NCI-H345 (cell line): ENCODE measurements at places on chromosomes 5 and 9.

GRCh38 chr9:92133949-92134604 lies 18.9 kb upstream of the SPTLC1 start:
- DNase-seq = peak; percentile 65

GRCh38 chr5:165574100-165574499 lies 2068.7 kb downstream of the MAT2B start:
- no peak for DNase-seq

DNA sequence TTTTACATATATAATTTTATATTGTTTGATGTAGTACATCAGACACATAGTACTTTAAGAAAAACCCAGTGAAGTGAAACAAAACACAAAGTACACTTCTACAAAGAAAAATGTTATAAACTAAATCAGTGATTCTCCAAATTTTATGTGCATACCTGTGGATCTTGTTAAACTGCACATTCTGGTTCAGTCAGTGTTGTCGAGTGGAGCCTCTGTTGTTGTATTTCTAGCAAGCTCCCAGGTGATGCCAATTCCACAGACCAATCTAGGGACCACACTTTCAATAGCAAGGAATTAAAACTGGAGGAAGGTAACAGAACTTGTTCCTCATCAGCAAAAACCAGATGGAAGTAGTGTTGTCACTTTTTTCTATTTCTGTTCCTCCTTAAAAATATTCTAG lies 183.8 kb upstream of the CD180 start:
- DNase-seq = no peak

- no peak for DNase-seq
Observed at GRCh38 chr5:88944751-88945531, 62.0 kb upstream of the MEF2C start.

DNA sequence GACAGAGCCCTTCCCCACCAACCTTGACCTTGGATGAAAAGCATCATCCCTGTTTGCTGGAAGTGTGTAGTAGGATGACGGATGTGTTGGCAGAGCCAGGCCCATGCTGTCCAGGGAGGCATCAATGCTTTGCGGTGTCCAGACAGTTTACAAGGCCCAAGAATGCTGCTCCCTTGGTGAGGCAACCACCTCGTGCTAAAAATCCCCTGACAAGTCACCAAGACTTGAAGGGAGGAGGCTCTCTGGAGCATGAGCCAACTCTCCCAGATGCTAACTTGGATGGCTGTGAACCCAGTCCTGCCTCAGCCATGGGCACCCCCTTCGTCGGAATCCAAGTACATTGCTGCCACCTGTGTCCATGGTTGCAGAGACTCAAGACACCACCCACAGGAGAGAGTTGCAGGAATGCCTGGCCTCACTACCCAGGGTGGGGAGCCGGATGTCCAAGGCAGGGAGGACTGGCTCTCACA lies 9.5 kb upstream of the NKD2 start:
- no peak for DNase-seq

GRCh38 chr5:38892363-38892762 lies 46.6 kb downstream of the OSMR start:
- no peak for DNase-seq

DNA sequence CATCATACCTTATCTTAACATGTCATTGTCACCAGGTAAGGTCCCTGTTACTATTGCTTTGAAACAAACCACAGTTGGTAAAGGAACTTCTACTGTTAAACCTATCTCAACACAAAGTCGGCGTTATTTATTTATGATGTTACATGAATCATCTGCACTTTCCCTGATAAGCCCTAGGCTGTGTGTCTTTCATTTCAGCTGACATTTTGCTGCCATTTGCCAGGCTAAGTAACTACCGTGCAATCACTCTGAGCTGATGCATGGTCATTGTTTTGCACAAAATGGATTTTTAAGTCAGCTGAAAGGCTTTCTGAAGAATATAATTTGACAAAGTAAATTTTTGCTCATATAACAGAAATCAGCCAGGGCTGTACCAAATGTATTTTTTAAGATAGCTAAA lies 546.5 kb downstream of the ZNF608 start:
- no peak for DNase-seq

GRCh38 chr5:173868096-173868880 lies 19.9 kb upstream of the CPEB4 start:
- no peak for DNase-seq

- no peak for DNase-seq
Observed at GRCh38 chr5:137731176-137731575, 4.7 kb downstream of the KLHL3 start.

DNA sequence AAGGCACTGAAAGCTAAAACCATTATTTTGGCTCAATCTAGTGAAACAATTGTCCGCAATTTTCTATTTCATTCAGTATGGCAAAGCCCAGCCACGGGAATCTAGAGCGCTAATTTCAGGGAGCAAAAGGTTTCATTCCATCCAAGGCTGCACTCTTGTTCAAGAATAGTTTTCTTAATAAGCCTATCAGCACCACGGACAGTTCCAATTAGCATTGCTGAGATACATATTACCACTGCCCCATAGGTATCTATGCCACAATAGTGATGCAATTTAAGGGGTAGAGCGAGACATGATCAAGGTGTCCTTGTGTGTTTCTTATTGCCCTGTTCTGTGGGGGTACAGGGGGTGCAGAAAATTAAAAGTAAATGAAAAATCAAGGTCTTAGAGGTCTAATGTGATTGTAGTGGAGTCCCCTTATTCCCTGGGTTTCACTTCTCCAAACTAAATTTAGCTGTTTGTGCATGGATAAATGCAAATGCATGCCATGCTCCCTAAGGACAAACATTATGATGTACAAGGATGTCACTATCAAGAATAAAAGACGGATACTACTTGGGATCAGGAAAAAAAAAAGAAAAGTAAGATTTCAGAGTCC lies 45.5 kb downstream of the SPOCK1 start:
- DNase-seq = no peak

GRCh38 chr9:136193891-136194279 lies 11.0 kb downstream of the LHX3 start:
- no peak for DNase-seq

DNA sequence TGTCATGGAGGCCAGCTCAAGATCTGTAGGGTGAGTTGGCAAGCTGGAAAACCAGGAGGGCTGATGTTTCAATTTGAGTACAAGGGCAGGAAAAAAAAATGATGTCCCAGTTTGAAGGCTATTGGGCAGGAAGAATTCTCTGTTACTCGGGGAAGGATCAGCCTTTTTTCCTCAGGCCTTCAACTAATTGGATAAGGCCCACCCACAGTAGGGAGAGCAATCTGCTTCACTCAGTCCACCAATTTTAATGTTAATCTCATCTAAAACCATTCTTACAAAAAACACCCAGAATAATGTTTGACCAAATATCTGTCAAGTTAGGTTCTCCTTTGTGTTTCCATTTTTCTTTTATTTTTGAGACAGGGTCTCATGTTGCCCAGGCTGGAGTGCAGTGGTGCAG lies 382.4 kb downstream of the ARRDC3 start:
- no peak for DNase-seq

GRCh38 chr5:119031011-119031886 lies 39.6 kb upstream of the DMXL1 start:
- no peak for DNase-seq

- DNase-seq = no peak
Observed at GRCh38 chr9:137490532-137491186, 31.5 kb upstream of the NSMF start.

GRCh38 chr5:29239606-29240005 lies 1953.9 kb upstream of the CDH6 start:
- DNase-seq = no peak

DNA sequence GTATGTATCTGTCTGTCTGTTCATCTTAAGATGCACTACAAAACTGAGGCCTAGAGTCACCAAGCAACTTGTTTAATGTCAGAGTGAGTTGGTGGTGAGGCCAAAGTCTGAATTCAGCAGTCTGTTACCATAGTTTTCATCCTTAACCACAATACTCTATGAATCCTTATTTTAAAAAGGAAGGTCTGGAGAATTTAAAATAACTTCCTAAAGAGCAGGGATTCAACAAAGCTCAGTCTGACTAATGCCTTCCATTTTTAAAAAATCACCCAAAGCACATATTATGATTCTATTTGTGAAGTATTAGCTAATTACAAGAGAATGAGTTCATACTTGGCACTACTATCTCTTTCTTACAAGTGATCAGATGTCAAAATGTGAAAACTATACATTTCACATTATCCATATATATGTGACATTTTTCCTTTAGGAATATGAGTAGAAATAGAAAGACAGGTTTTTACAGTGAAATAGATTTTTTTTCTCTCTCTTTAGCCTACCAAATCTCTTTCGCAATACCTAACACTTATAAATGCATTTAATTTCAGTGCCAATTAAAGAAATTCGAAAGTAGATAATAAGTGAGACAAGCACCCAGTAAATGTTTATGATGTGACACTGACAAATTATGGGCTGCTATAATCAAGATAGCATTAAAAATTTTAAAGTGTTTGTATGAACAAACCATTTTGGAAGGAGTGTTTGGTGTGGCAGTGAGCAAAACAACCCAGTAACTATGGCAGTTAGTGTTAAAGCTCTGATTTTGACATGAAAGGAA lies 102.3 kb upstream of the CDKN2B start:
- no peak for DNase-seq

DNA sequence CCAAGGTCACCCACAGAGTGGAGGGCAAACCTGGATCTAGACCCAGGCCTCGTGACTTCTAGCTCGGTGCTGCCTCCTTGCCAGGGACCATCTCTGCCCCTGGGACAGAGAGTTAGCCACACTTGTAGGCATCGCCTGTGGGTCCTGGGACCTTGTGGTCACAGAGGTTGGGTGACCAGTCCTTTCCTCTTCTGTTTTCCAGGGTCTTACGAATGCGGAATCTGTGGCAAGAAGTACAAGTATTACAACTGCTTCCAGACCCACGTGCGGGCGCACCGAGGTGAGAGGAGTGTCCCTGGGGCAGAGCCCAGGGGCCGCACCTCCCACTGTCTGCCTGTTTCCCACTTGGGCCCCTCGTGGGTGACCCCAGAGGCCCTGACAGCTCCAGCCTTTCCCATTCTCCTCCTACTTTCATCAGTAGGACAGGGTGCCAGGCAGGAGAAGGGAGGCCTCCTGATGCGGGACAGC lies 76.3 kb downstream of the AMBP start:
- no peak for DNase-seq

DNA sequence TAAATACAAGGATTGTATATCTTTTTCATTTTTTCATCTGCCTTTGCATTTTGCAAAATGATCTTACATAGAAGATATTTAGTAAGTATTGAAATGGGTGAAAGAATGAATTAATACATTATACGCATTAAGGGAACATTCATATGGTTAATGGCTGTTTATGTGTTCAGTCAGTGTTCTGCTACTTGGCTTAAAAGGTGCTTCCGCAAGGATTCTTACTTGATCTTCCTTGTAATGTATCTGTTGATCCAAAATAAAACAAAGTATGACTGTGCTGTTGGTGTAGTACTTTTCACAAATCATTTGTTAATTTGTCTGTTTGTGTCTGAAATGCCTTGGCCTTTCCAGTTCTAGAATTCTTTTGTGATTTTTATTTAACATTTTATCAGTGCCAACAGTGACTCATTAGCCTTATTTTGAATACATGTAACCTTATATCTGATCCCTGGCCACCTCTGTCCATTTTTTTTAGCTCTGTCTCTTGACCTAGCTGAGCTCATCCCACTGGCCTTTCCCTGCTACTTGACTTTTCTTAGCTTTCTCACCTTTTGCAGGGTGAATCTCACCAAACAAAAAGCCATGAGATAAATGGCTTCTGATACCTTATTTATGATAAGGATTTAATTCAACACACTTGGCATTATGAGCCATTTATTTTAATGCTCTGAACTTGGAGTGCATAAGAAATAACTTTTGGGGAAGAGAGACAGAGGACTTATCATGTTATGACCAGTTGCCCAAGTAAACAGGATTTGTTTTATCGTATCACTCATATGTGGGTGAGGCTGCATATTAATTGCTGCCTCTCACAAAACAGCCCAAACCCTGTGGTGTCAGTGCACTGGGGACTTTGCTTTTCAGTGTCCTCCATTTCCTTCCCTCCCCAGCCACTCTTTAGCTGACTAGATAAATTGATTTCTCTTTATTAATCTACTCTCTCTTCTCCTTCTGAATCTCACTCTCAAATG lies 340.3 kb downstream of the KDM4C start:
- DNase-seq = no peak

- no peak for DNase-seq
Observed at GRCh38 chr5:111859031-111859430, 102.0 kb upstream of the NREP start.

GRCh38 chr5:170611449-170612090 lies 107.8 kb downstream of the KCNIP1 start:
- peak; percentile 52 for DNase-seq

DNA sequence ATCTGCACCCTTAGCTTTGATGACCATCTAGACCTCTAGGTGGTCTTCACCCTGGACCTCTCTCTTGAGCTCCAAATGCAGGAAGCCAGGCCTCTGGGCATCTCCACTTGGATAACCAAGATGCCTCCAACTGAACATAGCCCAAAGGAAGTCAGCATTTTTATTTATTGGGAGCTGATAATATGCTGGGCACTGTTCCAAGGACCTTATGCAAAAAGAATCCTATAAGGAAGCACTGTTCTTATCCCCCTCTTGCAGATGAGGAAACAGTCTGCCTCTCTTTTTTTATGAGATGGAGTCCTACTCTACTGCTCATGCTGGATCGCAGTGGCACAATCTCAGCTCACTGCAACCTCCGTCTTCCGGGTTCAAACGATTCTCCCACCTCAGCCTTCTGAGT lies 219.9 kb downstream of the CDK5RAP2 start:
- no peak for DNase-seq

- DNase-seq = no peak
Observed at GRCh38 chr9:34465468-34465867, 6.9 kb downstream of the DNAI1 start.

DNA sequence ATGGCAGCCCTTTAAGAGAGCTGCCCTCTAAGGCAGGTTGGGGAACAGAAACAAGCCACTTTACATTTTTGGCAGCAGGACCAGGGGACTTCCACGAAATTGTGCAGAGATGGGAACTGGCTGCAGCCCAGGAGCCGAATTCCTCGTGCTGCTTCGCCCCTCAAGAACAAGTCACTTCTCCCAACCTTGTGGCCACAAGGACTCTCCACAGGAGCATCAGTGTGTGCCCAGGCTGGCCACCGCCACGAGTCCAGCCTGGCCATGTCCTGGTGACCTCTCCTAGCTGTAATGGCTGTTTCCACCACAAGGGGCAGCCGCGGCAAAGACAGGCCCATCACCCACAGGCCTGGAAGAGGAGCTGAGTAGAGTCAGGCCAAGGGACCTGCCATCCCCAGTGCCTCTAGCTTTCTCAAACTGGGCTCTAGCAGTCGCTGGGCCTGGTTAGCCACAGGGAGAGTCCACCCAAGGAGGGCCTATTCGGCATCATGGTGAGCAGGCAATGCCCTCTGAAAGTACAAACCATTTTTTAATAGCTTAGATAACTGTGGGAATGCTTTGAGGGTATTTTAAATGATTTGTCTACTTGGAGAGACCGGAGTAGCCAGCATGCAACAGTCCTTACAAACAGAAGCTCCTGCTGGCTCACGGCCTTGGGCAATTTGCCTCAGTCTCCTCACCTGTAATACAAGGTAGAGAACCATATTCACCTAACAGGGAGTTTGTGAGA lies 129.0 kb downstream of the COL23A1 start:
- peak; percentile 7 for DNase-seq

DNA sequence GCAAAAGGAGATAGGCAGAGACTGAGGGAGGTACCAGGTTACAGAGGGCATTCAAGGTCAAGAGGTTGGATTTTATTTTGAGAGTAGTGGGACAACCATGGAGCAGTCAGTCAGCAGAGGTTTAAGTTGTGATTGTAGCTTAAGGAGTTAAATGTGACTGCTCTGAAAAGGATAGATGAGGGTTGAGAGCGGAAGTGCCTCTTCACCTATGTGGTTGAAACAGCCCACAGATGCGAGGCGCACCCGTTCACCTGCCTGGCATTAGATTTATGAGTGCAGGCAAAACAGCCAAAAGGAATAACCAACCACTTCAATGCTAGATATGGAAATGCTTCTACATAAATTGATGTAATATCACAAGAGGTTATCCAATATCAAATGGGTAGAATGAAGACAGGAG lies 8.4 kb downstream of the ZNF474 start:
- DNase-seq = no peak
